ENCODE measurements at places on chromosomes 16 and 17. TPM values are rescaled to one million over a fixed set of nuclear protein-coding genes. Genes with fewer than 3 reads are reported as not detected.
A peak's percentile ranks its signal among the peaks of the same experiment; 100 is the strongest.

DNA sequence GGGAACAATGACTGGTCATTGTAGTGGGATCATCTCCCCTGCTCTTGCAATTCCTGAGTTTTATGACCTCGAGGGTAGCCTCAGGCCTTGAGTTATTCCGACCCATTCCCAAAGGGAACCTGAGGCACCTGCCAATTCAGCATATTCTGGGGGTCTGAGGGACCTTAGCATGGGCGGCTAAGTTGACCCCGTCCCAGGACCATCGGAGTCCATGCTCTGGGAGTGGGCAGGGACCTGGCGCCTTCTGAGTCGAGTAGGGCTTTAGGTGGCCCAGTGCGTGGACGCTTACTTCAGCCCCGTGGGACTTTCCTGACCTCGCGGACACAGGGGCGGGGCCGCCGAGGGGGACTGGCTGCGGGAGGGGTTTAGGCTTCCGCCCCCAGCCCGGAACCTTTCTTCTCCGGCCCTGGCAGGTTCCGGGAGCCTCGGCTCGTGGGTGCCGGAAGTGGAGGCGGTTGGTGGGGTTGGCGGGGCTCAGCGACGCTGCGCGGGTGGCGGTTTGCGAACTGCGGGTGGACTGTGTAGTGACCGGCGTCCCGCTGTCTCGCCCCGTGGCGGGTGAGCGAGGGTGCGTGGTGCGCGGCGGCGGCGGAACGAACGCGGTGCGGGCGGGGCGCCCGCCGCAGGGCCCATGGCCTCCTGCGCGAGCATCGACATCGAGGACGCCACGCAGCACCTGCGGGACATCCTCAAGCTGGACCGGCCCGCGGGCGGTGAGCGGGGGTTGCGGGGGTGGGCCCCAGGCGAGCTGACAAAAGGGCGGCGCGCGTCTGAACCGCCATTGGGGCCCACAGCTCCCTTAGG is at the start of gene EDC4:
EDC4 (plus strand) TSS at position 422 of the 804 bp plus-strand sequence; CDS start at position 632, 210 bp downstream.
- DNase-seq, result peak; percentile 88

DNA sequence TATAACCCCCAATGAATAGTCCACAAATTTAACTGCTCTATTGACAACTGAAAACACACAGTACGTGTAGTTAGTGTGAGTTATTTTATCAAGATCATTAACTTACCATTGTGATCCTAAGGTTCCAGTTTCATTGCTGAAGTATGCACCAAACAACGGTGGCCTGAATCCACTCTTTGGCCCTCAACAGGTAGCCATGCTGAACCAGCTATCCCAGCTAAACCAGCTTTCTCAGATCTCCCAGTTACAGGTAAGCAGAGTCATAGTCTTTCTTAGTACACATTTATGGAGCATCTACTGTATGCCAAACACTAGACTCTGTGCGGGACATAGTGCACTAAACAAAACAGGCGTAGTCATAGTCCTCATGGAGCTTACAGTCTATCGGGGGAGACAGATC is 40.3 kb upstream of the SLC5A11 start:
- DNase-seq, result no peak

- DNase-seq, result peak; percentile 70
These were observed 26.2 kb upstream of the PIK3R5 start for GRCh38 chr17:8991514-8992285.

GRCh38 chr16:85524630-85525419 is 88.3 kb upstream of the GSE1 start:
- no peak for DNase-seq

GRCh38 chr16:50464325-50465290 is 83.6 kb upstream of the NKD1 start:
- DNase-seq, result no peak

DNA sequence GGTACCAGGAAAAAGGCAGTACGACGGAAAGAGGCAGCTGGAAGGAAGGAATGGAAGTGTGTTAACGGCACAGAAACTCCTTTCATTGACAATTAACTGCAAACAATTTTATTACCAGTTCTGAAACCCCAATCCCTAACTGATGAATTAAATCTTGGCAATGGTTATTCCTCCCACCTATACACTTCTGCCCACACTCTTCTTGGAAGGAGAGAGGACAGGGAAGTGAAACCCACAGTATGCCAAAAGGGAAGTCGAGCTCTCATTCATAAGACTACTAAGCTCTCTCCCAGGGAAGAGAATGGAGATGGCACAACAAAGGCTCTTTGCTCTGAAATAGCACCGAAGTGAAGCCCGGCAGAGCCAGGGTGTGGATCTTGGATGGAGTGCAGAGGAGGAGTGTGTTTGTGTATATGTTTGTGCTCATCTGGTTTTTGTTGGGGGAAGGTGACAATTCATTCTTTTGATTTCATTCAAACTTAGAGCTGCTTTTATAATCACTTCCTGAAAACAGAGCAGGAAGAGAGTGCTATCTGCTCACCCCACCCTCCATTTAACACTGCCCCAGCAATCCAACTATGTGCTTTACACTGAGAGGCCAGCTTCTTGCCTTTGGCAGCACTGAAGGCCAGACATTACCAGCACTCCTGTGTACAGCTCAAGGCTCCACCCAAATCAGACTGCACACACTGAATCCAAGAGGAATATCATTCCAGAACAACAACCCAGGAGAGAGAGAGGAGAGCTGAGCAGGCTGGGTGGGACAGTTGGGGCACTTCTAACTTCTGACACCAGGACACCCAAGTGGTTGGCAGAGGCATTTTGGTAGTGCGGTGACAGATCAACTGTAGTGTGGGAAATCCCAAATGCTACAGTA is 68.7 kb downstream of the HIC1 start:
- DNase-seq, result peak; percentile 44

DNA sequence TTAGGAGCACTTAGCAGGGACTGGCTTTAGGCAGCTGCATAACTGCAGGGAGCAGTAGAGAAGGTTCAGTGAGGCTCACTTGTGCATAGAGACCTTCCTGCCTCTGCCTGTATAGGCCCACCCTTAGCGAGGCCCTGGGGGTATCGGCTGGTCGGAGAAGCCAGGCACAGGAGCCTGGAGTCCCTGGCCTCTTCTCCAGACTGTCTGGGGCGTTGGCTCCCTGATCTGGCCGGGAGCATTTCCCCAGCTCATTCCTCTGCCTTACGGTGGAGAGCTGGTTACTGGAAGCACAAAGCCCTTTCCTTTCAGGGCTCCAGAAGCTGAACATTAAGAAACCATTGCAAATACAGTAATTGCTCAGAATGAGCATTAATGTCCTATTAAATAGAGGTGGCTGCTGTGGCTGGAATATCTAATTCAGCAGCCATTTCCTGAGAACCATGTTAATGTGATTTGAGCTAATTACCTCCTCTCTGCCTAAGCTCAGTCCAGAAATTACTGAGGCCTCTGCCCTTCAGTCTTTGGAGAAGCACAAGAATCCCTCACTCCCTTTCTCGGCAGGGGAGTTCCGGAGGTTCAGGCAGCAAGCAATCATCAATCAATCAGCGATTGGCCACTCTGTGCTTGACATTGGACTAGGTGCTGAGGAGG is 18.8 kb upstream of the TMEM220 start:
- no peak for DNase-seq

DNA sequence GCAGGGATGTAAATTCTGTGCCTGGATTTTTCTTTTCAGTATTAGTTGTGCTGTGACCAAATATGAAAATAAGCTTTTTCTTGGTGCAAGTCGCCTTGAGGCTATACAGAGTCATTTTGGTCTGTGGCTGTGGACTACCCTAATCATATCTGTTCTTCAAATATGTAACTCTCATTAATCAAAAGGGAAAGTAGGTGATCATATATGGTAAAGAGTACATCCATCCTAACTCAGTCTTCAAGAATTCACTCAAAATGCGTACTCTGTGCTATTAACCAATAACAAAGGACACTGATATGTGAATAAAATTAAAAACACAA is 2.6 kb downstream of the CPD start:
- no peak for DNase-seq

GRCh38 chr17:81553616-81554181 is 1.5 kb upstream of the FAAP100 start:
- peak; percentile 33 for DNase-seq

GRCh38 chr17:19986941-19987861 is 9.6 kb upstream of the AKAP10 start:
- no peak for DNase-seq

- DNase-seq, result no peak
These were observed 66.8 kb downstream of the SALL1 start for GRCh38 chr16:51084074-51084928.

- DNase-seq, result no peak
These were observed 135.1 kb downstream of the SKAP1 start for GRCh38 chr17:48294806-48295361.

GRCh38 chr17:11135819-11136218 is 105.2 kb upstream of the SHISA6 start:
- no peak for DNase-seq

GRCh38 chr16:22029632-22030031 is 21.7 kb downstream of the MOSMO start:
- DNase-seq, result no peak

DNA sequence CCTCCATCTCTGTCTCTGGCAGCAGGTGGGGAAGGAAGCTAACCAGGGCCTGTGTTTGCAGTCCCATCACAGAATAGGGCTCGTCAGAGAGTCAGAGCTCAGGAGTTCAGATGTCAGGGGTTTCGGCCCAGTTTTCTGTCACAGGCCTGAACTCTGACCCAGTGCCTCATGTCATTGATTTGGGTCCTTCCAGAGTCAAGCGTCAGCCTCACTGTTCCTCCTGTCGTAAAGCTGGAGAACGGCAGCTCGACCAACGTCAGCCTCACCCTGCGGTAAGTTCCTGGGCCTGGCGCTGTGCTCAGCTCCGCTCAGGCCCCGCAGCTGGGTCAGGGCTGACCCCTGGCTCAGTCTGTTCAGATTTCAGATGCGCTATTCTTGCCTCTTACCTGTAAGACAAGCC is 10.7 kb downstream of the CTNS start:
- no peak for DNase-seq

DNA sequence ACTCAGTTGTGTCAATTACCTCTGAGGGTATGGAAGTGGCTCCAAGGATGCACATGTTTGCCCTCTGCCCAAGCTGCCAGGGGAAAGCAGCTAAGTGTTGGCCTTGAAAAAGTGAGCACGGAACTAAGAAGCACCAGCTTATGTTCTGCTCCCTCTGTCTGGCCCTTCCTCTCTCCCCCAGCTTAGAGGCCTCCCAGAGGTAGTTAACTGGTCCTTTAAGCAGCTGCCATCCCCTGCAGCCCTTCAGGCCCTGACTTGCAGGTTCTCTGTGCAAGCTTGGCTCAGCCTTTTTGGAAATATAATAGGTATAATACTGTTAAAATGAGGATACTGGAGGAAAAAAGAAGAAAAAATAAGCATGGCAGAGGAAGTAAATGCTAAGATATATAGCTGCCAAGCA is 7.0 kb upstream of the UBE2Z start:
- DNase-seq, result no peak

DNA sequence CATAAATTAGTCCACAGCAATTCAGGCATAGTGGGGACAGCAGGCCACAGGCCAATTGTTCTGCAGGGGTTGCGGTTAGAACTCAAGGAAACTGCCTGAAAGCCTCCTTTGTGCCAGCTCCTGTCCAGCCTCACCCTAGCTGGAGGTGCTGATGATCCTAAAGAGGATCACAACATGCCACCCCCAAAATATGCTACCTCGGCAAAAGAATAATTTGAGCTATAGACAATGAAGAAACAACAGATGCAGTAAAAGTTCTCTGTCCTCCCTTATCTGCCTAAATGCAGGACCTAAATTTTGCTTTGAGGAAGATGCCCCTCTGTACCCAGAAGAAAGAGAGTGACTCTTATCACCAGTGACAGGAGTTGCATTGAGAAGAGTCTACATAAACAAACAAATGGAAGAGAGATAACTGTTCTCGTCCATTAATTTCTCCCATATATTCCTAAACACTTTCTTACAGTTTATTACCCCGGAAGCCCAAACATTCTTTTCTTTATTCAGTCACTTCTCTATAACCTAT is 14.7 kb downstream of the ALOX15 start:
- no peak for DNase-seq

DNA sequence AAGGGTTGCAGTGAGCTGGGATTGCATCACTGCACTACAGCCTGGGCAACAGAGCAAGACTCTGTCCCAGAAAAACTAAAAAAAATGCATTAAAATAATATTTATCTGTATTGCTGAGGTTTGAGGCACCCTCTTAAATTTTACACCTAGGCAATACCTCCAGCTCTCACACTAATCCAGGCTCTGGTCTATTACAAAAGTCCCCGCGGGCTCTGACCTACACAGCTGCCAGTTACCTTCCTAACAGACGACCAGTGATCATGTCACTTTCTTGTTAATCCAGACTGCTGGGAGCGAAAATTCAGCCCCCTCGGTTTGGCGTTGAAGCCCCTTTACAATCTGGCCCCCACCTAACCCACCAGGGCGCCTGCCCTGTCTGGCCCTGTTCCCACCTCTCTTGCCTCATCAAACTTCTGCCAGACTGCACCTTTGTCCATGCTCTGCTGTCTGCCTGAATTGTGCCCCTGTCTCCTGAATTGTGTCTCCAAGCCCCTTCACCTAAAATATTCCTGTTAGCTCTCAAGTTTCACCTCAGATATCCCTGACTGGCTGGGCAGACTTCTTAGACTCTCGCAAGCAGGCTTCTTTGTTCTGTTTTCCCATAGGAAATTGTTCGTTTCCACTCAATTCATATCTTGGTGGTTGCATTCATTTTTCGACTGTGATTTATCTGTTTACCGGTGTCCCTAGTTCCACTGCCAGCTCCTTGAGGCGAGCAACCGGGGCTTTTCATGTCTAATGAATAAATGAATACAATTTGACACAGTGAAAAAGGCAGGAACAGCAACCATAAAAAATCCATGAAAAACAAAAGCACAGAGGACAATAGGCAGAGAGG is 65.9 kb downstream of the PITPNC1 start:
- no peak for DNase-seq

GRCh38 chr16:9122969-9123368 is 31.5 kb downstream of the HAPSTR1 start:
- DNase-seq, result no peak

Gene SMTNL2
- 0.16 TPM for total RNA-seq

Gene C1QTNF1
- 35.5 TPM for total RNA-seq

Gene CIBAR2
- total RNA-seq, result not detected

Gene UMOD
- not detected for total RNA-seq

Gene TBC1D3E
- not detected for total RNA-seq

Gene MFAP4
- total RNA-seq, result 67.3 TPM

Gene ZP2
- total RNA-seq, result not detected

Gene SEC14L5
- 6.2 TPM for total RNA-seq

Gene PRAC2
- not detected for total RNA-seq

Gene APOBR
- total RNA-seq, result 62.1 TPM

Gene TMEM88
- 8.1 TPM for total RNA-seq

Gene TBC1D28
- total RNA-seq, result not detected

Gene RABEP1
- total RNA-seq, result 31.1 TPM

Gene SLC2A4
- total RNA-seq, result 9.7 TPM
